Naive thymus-derived CD8-positive, alpha-beta T cell (primary cell): ENCODE measurements at places on chromosomes 1 and 21. TPM values are rescaled to one million over a fixed set of nuclear protein-coding genes. Genes with fewer than 3 reads are reported as not detected.

The WNT4 gene
- not detected for total RNA-seq

The FAM151A gene
- total RNA-seq = not detected

The CCDC30 gene
- 5.4 TPM for total RNA-seq

DNA sequence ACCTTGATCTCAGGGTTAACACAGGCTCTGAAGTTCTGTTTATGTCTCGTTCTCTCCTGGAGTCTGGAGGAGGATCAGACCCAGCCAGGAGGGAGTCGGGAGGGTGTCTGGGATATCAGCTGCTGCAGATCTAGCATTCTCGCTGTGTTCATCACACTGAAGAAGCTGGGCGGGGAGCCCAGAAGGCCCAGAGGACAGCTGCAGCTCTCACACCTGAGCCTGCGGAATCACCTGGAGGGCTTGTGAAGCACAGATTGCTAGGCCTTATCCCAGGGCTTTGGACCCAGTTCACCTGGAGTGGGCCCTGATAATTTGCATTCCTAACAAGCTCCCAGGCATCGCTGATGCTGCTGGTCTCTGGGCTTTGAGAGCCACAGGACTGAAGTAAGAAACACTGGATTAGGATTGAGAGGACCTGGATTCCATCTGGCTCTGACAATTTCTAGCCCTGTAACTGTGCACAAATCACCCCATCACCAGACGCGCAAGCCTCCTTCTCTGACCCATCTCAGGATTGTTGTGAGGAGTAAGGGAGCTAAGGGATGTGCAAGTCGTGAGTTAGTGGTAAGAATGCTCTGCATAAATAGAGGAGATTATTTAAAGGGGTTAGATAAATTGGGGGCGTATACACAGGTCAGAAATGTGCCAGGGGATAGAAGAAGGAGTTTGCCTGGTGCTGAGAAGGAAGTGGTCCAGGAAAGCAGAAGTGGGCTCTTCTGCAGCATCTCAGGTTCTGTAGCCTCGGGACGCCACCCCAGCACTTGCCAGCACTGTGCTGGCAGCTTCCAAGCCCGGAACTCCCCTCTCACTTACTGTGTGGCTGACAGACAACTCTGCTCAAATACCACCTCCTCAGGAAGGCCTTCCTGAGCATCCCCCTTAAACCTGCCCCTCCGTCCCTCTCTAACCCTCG lies 19.1 kb downstream of the ABCA4 start:
- no peak overlapping the region for H3K4me3 ChIP-seq
- H3K36me3 ChIP-seq = no peaks in the 10 kb centered on the region
- peaks cover 9% of the 10 kb centered on the region for H3K4me1 ChIP-seq
- peaks cover 16% of the 10 kb centered on the region for H3K27me3 ChIP-seq

DNA sequence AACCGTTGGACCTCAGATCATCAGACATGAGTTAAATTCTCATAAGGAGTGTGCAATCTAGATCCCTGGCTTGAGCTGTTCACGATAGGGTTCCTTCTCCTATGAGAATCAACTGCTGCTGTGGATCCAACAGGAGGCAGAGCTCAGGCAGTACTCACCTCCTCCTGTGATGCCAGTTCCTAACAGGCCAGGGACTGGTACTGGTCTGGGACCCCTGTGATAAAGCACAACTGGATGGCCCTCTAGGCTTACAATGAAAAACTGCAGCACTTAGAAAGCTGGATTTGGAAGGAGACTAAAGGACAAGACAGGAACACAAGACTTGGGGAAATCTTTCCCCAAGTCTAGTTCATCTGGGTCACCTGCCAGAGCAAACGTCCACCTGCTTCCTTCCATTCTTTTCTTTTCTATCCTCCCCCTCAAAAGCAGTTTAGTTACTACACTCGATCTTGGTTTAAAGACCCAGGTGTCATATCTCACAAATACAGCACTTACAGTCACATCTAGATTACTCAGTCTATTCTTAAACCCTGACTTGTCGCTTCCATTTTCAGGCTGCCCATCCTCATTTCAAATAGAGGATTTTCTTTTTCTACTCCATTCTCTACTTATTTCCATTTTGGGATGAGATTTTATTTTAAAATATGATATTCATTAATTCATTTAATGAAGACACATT lies 59.8 kb downstream of the PTPN14 start:
- no peaks in the 10 kb centered on the region for H3K36me3 ChIP-seq
- peaks cover 25% of the 10 kb centered on the region for H3K27me3 ChIP-seq
- no peak overlapping the region for H3K4me3 ChIP-seq
- H3K4me1 ChIP-seq = no peaks in the 10 kb centered on the region

- H3K4me1 ChIP-seq = no peaks in the 10 kb centered on the region
- H3K36me3 ChIP-seq = no peaks in the 10 kb centered on the region
- no peak overlapping the region for H3K27ac ChIP-seq
- no peak overlapping the region for H3K4me3 ChIP-seq
These were observed 14.4 kb downstream of the ADAMTS5 start for GRCh38 chr21:26952374-26953066.

- no peaks in the 10 kb centered on the region for H3K4me1 ChIP-seq
- no peak for DNase-seq
- no peak overlapping the region for H3K4me3 ChIP-seq
- H3K27ac ChIP-seq = no peak overlapping the region
These were observed 330.0 kb upstream of the PLD5 start for GRCh38 chr1:242854466-242854865.

GRCh38 chr1:203428981-203429599 lies 46.5 kb upstream of the PRELP start:
- no peaks in the 10 kb centered on the region for H3K36me3 ChIP-seq
- H3K4me1 ChIP-seq = no peaks in the 10 kb centered on the region
- H3K27ac ChIP-seq = no peak overlapping the region
- DNase-seq = no peak
- H3K27me3 ChIP-seq = peaks cover 40% of the 10 kb centered on the region
- no peak overlapping the region for H3K4me3 ChIP-seq

DNA sequence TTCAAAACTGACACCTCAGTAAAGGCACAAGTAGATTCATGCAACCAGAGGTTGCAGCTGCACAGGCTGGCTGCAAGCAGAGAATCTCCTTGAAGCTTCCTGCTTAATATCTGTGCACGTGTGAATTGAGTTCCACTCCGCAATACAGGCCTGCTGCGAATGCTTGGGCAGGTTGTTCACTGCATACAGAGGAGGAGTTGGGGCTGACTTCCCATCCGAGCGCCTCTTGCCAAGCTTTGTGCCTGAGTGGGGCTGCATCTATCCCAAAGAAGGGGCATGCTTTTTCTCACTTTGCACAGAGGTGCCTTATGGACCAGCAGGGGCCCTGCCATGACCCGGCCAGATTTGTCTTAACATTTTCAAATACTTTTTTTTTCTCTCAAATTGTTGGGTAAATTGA lies 17.9 kb upstream of the PADI1 start:
- no peak overlapping the region for H3K4me3 ChIP-seq
- H3K36me3 ChIP-seq = peaks cover 5% of the 10 kb centered on the region
- peaks cover 2% of the 10 kb centered on the region for H3K27me3 ChIP-seq
- H3K4me1 ChIP-seq = peaks cover 30% of the 10 kb centered on the region
- H3K27ac ChIP-seq = no peak overlapping the region
- no peak for DNase-seq

- H3K4me1 ChIP-seq = peaks cover 1% of the 10 kb centered on the region
- no peak overlapping the region for H3K27ac ChIP-seq
- DNase-seq = no peak
- no peak overlapping the region for H3K4me3 ChIP-seq
These were observed 32.2 kb downstream of the FMO3 start for GRCh38 chr1:171122893-171123292.

- no peak overlapping the region for H3K27ac ChIP-seq
- no peak for DNase-seq
- no peaks in the 10 kb centered on the region for H3K36me3 ChIP-seq
- no peaks in the 10 kb centered on the region for H3K27me3 ChIP-seq
These were observed 63.7 kb downstream of the HLCS start for GRCh38 chr21:36902793-36903192.

DNA sequence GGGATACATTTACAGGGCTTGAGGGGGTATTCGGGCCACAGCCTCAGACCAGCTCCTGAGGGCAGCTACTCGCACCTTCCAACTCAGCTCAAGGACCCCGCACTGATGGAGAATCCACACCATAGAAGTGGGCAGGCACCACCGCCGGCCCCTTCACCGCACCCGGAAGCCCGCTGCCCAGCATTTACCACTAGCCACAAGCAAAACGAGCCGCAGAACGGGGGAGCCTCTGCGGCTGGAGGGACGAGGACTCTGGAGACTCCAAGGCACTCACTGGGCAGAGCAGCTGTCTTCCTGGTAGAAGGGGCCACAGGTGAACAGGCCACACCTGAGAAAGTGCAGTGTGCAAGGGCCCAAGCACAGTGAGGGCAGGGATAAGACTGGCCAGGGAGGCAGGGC lies 5.4 kb downstream of the UBE2J2 start:
- no peak overlapping the region for H3K27ac ChIP-seq
- peaks cover 46% of the 10 kb centered on the region for H3K36me3 ChIP-seq
- DNase-seq = no peak
- no peak overlapping the region for H3K4me3 ChIP-seq
- H3K4me1 ChIP-seq = peaks cover 45% of the 10 kb centered on the region

DNA sequence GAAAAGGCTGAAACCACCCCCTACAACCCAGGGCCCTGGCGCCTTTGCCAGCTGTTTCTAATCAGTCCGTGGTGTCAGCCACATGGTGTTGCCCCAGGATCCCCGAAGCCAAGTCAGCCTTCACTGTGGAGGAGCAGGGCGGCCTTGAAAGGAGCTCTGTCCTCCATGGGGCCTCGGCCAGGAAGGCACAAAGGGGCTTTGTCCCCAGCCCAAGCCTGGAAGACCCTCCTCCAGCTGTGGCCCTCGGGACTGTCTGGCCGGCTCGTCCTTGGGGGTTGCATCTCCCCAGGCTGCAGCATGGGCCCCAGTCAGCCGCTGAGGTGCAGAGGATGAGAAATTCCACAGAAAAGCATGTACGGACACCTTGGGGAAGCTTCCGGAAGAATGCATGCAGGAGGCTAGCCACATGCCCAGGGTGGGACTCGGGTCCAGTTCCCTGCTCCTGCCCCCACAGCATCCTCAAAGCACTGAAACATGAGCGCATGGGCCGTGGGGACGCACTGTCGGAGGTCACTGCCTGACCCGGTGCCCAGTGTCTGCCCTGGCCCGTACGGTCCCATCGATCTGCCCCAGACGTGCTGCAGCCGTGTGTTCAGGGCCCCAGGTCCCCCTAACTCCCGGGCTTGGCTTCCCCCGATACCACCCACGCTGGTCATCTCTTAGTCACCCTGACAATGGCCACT lies 38.6 kb upstream of the POFUT2 start:
- H3K27ac ChIP-seq = no peak overlapping the region
- H3K36me3 ChIP-seq = no peaks in the 10 kb centered on the region
- no peaks in the 10 kb centered on the region for H3K27me3 ChIP-seq
- no peak overlapping the region for H3K4me3 ChIP-seq
- DNase-seq = no peak
